ENCODE measurements at places on chromosomes 2 and 18.
A peak's percentile ranks its signal among the peaks of the same experiment; 100 is the strongest.

GRCh38 chr2:189175869-189176433, 3.6 kb downstream of the COL5A2 start:
- DNase-seq: no peak

GRCh38 chr2:238942726-238943300, 94.9 kb downstream of the TWIST2 start:
- DNase-seq: peak; percentile 22

DNA sequence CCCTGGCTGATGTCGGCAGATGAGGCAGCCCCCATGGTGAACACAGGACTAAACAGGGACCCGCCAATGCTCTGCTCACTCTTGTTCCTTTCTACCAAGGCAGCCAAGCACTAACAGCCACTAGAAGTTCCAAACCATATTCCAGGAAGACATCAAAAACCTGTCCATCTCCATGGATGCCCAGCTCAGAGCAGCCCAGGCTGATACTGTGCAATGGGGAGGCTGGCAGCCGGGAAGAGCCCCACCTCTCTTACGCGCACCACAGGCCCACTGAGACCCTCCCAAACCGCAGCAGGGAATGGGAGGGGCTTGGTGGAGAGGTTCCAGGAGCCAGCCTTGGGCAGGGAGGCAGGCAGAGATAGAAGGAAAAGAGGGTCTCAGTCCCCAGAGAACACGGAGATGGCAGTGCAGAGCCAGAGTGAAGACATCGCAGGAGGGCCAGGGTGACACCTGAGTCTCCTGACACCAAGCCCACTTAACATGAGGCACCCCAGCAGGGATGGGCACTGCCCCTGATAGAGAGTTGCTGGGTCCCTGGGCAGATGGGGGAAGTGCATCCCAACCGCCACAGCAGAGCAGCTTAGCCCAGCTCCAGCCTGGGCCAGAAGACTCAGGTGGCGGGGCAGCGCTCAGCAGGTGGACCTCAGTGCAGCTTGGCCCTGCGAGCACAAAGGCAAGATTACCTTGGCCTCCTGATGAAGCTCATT, 3.4 kb downstream of the HS6ST1 start:
- DNase-seq: peak; percentile 28

- peak; percentile 86 for DNase-seq
Observed at GRCh38 chr2:393711-394696, 106.1 kb upstream of the ALKAL2 start.

- DNase-seq: no peak
Observed at GRCh38 chr2:146584316-146584715, 1260.5 kb upstream of the ACVR2A start.

GRCh38 chr2:48607307-48608014, 10.2 kb upstream of the GTF2A1L start:
- DNase-seq: no peak

- no peak for DNase-seq
Observed at GRCh38 chr2:129765678-129766351, 213.7 kb upstream of the RAB6C start.

- no peak for DNase-seq
Observed at GRCh38 chr2:142415461-142415860, 284.6 kb upstream of the LRP1B start.

- DNase-seq: no peak
Observed at GRCh38 chr2:11458753-11459152, 7.2 kb downstream of the E2F6 start.

DNA sequence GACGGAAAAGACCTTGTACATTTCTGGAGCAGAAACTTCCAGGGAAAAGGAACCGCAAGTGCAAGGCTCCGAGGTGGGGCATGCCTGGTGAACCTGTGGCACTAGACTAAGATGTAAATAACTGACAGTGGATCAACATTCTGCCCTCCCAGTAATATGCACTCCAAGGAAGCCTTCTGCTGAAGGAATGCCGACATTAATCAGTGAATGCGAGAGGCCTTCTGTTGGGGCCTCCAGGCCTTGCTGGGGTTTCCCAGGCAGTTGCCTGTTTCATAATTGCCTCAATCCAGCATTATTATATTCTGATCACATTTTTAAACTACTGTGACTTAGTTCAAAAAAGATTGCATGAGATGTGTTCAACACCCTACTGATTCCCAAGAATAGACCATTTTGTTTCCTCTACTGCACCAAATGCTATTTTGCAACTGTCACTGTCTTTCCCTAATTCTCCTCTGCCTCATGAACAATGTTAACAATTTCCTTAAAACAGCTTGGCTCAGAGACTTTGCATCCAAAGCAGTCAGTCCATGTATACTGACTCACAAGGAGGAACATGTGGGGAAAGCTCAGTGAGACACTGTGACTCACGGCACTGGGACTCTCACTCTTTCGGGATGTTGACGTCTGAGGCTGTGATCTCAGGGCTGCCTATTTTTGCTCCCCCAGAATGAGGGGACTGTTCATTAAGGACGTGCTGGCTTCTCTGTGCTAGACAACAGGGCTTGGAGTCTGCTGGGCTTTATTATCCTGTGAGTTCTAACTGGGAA, 10.5 kb upstream of the DSG2 start:
- DNase-seq: no peak

DNA sequence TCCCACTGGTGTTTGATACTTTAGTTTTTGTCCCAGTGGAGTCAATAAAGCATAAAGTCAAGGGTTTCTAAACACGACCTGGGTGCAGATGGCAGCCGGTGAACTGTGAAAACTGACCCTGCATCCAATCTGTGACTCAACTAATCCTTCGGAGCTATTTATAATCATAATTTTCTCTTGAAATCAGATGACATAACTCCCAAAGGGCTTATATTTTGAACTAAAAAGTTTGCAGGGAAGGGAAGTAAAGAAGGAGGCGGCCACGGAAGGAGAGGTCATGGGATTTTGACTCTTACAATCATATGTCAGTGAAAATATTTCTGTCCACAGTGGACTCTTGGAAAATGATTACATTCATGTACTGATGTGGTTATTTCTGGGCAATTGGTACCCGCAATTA, 178.5 kb downstream of the PDE1A start:
- DNase-seq: no peak

GRCh38 chr2:59383473-59383872, 1142.3 kb upstream of the FANCL start:
- DNase-seq: no peak

DNA sequence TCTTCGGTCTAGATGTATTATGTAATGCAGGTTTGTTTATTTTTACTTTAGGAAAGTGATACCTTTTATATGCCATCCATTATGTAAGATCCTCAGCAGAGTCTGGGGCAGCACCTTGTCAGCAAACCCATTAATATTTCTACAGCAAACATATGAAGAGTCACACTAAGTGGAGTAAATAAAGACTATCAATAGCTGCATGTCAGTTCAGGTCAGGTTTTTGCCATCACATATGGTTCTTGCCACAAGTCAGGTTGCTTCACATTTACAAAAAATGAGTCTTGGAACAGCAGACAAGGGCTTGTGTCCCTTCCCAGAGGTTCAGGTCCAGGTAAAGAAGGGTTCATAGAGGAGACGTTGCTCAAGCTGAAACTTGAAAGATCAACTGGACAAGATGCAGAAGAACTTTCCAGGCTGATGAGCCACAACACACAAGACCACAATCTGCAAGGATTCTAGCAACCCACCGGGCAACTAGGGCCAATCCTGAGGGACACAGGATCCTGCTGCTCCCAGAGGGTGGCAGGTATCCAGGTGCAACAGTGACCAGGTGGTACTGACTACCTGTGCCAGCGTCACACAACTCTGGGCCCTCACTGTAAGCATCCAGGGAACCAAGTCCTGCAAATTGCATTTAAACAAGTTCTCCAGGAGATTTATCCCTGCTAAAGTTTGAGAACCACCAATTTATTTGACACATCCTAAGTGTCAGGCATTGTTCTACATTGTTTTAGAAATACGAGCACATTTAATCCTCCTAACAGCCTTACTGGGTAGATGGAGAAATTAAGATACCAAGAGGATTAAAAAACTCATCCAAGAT, 215.8 kb downstream of the ALPK2 start:
- DNase-seq: no peak

GRCh38 chr2:228793116-228793515, 478.0 kb downstream of the PID1 start:
- no peak for DNase-seq

GRCh38 chr2:2012505-2012904, 268.2 kb upstream of the PXDN start:
- no peak for DNase-seq

- DNase-seq: no peak
Observed at GRCh38 chr18:64986906-64987495, 763.8 kb upstream of the CDH7 start.

DNA sequence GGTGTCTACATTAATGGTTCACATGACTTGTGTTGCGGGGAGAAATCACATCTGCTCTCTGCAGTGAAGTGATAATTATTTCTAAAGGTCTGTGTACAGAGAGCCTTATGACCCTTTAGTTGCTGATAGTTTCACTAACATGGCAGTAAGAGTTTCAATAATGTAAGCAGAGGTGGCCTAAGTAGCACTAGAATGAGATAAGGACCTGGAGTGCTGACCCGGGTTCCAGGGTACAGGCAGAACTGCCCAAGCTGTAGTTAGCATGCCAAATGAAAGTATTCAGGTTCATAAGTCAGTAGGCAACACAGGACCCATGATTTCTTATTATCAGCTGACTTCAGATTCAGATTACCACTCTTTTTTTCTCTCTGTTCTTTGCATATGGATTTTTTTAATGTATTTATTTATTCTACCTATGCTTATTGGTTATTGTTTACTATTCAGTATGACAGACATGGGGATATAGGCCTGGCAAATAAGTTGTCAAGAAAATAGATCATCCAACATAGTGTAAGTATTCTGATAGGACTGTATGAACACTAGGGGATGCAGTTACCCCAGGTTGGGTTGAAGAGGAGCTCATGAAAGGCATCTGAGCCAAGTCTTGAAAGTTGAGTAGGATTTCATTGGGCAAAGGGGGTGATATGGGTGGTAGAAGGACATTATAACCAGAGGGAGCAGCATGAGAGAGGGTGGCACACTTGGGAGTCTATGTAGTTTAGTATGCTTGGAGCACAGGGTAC, 105.2 kb downstream of the CCDC85A start:
- no peak for DNase-seq

GRCh38 chr2:240111253-240111652, 24.9 kb downstream of the COPS9 start:
- DNase-seq: no peak

DNA sequence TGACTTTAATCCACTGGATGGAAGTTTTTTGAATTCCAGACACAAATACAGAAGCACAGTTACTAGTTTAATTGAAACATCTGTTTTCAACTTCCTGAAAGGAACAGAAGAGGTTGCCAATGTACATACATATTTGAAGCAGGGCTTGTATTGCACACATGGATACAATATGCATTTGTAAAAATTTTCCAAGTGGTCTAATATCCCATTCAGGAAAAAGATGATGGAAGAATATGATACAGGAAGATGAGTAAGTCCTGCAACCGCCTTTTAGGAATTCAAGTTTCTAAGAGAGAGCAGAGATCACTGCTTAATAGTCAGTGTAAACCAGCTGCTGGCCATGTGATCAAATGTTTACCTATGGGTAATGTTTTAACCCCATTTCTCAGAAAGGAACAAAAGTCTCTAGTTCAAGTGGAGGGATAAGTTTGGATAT, 265.4 kb downstream of the TRIB2 start:
- DNase-seq: no peak

All from activated CD8-positive, alpha-beta memory T cell treated with anti-CD3 and anti-CD28 coated beads, Interleukin-2, amount 10 ng/mL, durations not matched to agents 7 days and 5 days (primary cell).